Esophagus mucosa (tissue), 1 donor: ENCODE measurements at places on chromosomes 11 and 22.

DNA sequence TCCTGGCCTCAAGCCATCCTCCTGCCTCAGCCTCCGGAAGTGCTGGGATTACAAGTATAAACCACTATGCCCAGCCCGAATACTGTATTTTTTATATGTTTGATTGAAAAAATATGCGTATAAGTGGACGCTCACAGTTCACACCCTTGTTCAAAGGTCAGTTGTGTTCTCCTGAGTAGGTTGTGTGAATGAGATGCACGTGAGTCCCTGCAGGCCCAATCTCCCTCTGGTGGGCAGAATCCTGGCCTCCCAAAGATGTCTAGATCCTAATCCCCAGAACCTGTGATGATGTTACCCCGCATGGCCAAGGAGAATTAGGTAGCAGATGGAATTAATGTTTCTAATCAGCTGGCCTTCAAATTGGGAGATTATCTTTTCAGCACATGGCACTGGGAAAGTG lies 41.9 kb downstream of the CTTN start:
- ATAC-seq: no peak

GRCh38 chr11:23696688-23697415 lies 800.0 kb upstream of the LUZP2 start:
- ATAC-seq: no peak

DNA sequence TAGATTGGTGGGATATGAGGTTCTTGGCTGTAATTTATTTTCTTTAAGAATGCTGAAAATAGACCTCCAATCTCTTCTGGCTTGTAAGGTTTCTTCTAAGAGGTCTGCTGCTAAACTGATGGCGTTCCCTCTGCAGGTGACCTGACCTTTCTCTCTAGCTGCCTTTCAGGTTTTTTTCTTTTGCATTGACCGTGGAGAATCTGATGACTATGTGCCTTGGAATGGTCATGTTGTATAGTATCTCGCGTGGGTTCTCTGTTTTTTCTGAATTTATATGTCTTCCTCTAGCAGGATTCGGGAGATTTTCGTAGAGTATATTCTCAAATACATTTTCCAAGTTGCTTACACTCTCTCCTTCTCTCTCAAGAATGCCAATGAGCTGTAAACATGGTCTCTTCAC lies 122.2 kb downstream of the DDX10 start:
- ATAC-seq: peak; percentile 74

- ATAC-seq: no peak
These were observed 388 bp downstream of the TMEM121B start for GRCh38 chr22:17120711-17121232.

- ATAC-seq: no peak
These were observed 20.2 kb downstream of the STARD10 start for GRCh38 chr11:72773696-72774095.

DNA sequence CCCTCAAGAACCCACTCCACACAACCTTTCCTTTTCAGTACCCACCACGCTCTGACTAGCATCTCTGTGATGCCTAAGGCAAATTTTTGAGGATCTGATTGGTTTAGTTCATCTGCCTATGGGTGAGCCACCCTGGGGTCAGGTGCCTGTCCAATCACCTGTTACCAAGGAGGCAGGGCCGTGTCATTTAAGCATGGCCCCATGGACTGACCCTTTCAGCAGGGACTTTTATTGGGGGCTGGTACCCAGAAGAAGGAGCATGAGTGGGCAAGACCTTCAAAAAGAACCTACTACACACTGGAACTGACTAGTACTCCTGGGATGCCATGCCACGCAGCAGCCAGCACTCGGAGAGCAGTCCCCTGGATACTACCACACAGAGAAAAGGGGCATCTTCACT lies 28.4 kb downstream of the C11orf91 start:
- ATAC-seq: no peak

- no peak for ATAC-seq
These were observed 5.9 kb upstream of the RAC2 start for GRCh38 chr22:37249986-37250385.

GRCh38 chr22:42714768-42715390 lies 5.8 kb downstream of the A4GALT start:
- ATAC-seq: no peak

GRCh38 chr11:77568916-77569675 lies 20.7 kb upstream of the AQP11 start:
- ATAC-seq: no peak

- no peak for ATAC-seq
These were observed 1137.0 kb downstream of the FAM181B start for GRCh38 chr11:81596704-81597103.

- no peak for ATAC-seq
These were observed 8.0 kb downstream of the POU2AF3 start for GRCh38 chr11:111306321-111306720.

DNA sequence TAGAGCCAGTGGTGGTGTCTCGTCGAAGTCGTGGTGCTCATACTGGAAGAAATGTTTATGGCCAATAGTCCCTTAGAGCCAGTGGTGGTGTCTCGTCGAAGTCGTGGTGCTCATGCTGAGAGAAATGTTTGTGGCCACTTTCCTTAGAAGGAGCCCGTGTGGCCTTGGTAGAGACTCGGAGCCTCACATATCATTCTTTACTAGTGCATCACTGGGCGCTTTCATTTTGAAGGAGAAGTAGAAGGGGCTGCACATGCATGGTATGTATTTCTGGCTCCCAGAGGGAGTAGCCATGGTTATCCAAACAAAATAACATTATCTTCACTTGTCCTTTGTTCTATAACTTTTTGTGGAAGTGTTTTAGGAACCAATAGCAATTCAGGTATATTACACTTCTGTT lies 69.5 kb downstream of the JAM3 start:
- no peak for ATAC-seq

- ATAC-seq: peak; percentile 20
These were observed 12.5 kb upstream of the PTPRJ start for GRCh38 chr11:47967577-47968525.
